ENCODE measurements at places on chromosomes 3 and 15. TPM values are rescaled to one million over a fixed set of nuclear protein-coding genes. Genes with fewer than 3 reads are reported as not detected.

GRCh38 chr15:64574301-64575017 lies 114.1 kb downstream of the ZNF609 start:
- no peak for DNase-seq

KCNMB3 gene
- polyA plus RNA-seq = 1.5 TPM

CD200R1 gene
- 0.83 TPM for polyA plus RNA-seq

GRCh38 chr15:36622197-36622795 lies 42.9 kb downstream of the CDIN1 start:
- DNase-seq = no peak

DNA sequence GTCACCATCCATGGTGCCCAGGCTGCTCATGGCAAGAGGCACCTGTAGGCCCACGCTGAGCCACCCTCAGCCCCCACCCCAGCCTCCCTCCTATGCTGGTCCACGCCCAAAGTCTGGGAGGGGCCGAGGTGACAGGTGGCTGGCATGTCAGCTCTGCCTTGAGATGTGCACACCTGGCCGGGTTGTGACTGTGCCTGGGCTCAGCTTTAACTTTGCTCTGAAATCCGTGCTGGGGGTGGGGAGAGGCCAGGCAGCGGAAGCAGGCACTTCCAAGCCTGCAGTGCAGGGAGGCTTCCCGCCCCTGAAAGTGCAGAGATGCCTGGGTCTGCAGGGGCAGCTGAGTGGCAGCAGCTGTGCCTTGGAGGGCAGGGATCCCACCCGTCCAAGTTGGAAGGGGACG lies 1124.8 kb downstream of the SI start:
- DNase-seq = peak; percentile 42

MEGF11 gene
- polyA plus RNA-seq = not detected

DCLK3 gene
- polyA plus RNA-seq = 0.23 TPM

DNA sequence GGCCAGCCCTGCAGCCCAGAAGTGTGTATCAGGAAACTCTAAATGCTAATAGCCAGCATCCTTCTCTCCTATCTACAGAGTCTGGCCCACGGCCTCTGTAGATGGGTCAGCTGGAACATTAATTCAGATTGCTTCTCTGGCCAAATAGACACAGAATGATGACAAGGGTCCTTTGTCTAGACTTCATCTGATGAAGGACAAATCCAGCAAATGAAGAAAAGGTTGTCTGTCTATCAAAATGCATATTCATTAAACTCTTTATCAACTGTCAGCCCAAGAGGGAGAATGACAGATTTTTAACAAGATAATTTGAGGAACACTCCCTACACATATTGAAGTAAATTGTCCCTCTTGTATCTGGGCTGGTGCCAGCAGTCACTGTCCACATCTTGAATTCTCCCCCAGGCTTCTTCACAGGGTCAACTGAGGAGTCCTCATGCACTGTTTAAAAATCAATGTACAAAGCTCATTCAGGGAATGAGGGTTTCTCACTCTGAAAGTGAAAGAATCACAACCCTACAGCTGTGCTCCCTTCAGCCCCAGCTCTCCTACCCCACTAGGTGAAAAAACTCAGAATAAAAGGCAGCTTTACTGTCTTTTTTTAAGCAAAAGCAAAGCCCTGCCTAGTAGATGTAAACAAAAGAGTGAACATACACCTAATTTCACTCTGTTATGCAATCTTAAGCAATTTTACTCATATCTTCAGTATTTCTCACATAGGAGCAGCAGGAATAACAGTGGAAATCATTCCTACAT lies 507.7 kb downstream of the IGSF11 start:
- no peak for DNase-seq

GRCh38 chr3:139100821-139101220 lies 56.1 kb upstream of the PRR23C start:
- DNase-seq = no peak

- DNase-seq = no peak
These were observed 1.7 kb upstream of the FBXW12 start for GRCh38 chr3:48370333-48370713.

CCDC80 gene
- 12.1 TPM for polyA plus RNA-seq

- DNase-seq = no peak
These were observed 168.6 kb downstream of the GRM7 start for GRCh38 chr3:7029562-7029961.

SEMA3B gene
- 39.2 TPM for polyA plus RNA-seq
